Gastroesophageal sphincter (tissue), 4 donors: ENCODE measurements at places on chromosomes 6 and 20. TPM values are rescaled to one million over a fixed set of nuclear protein-coding genes. Genes with fewer than 3 reads are reported as not detected.

Gene RRP36
- total RNA-seq, result 59.6 TPM

Gene TTI1
- 14.0 TPM for total RNA-seq

Gene SIGLEC1
- 10.1 TPM for total RNA-seq

GRCh38 chr6:20254295-20254694, 42.0 kb upstream of the MBOAT1 start:
- ATAC-seq, result no peak

Gene ZNF217
- total RNA-seq, result 16.3 TPM

DNA sequence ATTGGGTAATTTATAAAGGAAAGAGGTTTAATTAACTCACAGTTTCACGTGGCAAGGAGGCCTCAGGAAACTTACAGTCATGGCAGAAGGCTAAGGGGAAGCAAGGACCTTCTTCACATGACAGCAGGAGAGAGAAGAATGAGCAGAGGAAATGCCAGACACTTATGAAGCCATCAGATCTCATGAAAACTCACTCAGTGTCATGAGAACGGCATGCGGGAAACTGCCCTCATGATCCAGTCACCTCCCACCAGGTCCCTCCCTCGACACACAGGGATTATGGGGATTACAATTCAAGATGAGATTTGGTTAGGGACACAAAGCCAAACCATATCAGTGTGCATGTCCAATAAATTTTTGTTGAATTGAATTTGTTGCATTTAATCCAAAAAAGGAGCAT, 52.0 kb downstream of the ECT2L start:
- ATAC-seq, result no peak

GRCh38 chr6:86937219-86938079, at the start of gene HTR1E:
HTR1E (plus strand) TSS chr6:86937528; CDS start chr6:87015335, 77,807 bp downstream.
- ATAC-seq, result peak; percentile 81

Gene MUC22
- 0.62 TPM for total RNA-seq

DNA sequence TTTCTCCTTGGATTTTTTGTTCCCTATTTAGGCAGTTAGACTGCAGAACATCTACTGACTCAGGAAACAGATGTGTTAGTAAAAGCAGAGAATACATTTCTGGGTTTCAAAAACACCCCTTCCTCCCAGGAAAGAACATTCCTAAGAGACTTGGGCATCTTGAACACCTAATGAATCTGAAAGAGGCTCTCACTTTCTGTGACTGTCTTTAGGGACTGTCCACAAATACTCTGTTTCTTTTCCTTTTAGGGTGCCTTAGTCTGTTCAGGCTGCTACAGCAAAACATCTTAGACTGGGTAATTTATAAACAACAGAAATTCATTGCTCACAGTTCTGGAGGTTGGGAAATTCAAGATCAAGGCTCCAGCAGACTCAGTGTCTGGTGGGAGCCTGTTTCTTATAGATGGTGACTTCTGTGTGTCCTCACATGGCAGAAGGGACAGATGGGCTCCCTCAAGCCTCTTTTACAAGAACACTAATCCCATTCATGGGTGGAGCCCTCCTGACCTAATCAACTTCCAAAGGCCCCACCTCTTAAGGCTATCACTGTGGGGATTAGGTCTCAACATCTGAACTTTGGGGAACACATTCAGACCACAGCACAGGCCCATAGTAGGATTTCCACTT, 19.4 kb upstream of the CCN5 start:
- peak; percentile 65 for ATAC-seq

Gene TMEM200A
- total RNA-seq, result 0.64 TPM

Gene ZNF391
- total RNA-seq, result 2.7 TPM

- ATAC-seq, result no peak
Observed at GRCh38 chr6:32151863-32152768, at the start of gene PRRT1. PRRT1 (minus strand) TSS chr6:32151939; CDS start chr6:32151827, 112 bp downstream.

DNA sequence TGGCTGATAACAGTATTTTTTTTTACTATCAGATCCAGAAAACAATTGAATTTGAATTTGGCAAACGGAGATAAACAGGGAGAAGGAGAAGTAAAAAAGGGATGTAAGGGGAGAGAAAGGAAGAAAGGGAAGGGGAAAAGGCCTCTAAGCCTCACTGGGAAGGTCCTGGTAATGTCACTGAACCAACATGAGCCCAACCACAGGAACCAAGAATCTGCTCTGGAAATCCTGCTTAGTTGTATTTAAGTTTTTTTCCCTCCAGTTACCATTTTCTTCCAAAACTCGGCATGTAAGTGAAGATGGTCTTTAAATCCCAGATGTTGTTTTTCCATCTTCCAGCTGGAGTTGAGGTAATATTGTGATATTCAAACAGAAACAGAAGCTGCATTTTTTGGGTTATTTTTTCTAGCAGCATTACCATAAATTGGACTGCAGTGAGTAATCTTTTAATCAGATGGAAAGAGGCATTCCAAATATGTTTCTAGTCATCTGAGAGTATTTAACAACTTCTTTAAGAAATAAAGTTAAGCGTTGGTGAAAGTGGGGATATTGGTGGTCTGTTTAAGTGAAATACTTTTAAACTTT, 91.1 kb downstream of the TXNDC5 start:
- ATAC-seq, result no peak

GRCh38 chr20:18929800-18930199, 116.2 kb downstream of the SCP2D1 start:
- no peak for ATAC-seq

DNA sequence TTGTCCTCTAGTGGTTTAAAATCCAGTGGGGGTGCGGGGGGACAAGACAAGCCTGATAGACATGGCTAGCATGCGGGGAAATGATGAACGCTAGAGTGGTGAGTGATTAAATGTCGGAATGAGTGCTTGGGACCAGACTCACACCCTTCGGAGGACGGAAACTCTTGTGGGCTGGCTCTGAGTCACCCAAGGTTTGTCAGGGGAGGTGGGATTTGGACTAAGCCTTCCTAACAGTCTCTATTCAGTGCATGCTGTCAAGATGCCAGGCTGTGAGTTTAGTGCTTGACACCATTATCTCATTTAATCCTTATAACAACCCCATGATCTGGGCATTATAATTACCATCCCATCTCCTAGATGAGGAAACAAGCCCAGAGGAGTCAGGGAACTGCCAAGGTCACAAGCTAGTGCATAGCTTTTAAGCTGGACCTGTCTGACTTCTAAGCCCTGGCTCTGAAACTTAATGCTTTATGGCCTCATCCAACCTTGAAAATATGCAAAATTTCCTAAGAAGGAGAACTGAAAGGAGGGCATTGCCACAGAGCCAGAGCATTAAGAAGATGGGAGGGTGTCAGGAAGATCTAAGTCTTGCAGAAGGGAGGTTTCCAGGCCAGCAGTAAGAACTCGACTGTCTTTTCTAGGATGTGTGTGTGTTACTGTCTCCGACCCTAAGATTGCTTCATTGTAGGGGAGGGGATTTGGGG, 168.7 kb upstream of the LRFN2 start:
- no peak for ATAC-seq

- ATAC-seq, result no peak
Observed at GRCh38 chr20:62523473-62524203, 47.8 kb upstream of the GATA5 start.

- peak; percentile 44 for ATAC-seq
Observed at GRCh38 chr6:117483004-117483644, 650 bp downstream of the DCBLD1 start.

DNA sequence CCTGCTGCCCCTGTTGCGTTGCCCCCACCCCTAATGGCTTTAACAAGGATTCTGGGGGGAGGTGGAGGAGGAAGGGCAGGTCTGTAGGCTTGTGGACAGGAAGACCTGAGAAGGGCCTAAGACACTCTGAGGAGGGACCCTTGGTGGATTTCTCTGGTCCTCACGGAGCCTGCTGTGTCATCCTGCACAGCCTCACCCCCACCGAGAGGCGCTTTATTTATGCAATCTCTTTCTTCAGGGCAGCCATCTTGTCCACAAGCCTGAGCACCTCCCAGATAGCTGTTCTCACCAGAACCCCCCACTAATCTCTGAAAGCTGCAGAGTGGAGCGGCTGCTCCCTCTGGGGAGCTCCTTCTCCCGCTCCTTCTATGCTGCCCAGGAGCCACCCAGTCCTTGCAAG, 59.3 kb upstream of the MLN start:
- ATAC-seq, result no peak

DNA sequence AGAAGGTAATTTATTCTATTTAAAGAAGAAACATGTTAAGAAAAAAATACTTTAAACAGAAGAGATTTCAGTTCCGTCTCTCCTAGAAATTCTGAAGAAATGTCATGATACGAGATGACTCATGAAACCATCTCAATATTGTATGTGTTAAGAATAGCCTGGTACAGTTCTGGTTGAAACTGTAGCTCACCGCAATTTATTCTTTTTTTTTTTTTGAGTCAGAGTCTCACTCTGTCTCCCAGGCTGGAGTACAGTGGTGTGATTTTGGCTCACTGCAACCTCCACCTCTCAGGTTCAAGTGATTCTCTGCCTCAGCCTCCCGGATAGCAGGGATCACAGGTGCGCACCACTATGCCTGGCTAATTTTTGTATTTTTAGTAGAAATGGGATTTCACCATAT, 103.3 kb downstream of the ARHGAP18 start:
- ATAC-seq, result no peak

DNA sequence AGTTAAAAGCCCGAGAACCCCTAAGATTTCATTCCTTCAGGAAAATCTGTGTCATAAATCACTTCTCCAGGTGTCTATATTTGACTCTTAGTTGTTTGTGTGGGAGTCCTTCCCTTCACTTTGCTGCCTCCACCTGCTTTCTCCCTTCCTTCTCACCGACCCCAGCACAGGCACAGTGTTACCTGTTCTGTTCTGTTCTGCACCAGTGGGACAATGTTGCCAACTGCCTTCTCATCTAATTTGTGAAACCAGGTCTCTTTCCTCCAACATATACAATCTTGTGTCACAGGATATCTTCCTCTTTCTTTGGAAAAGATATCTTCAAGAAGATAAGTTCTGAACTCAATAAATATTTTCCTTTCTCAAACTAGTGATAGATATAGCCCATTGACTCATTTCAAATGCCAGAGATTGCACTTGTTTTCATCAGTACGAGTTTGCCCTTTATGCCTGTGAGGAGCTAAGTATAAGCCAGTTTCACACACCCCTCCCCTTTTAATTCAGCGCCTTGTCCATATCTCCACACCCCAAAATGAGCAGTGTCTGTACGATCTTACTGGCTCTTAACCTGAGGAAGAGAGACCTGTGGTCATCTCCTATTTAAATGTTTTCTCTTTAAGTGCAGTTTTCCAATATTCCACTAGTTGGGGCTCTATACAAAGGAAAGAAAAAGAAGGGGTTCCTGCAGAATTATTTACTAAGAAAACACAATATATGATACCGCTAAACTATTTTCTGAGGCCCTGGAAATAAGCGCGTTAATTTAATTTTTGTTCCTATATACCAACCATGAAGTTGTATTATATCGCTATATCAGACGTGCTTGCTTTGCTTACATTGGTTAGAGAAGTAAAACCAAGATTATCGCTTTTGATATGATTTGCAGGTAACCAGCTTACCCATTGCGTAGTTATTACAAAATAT, 81.6 kb upstream of the PREP start:
- ATAC-seq, result no peak

- no peak for ATAC-seq
Observed at GRCh38 chr20:43691928-43692524, 25.1 kb downstream of the MYBL2 start.

Gene ELMO2
- 58.4 TPM for total RNA-seq

- ATAC-seq, result no peak
Observed at GRCh38 chr6:53922539-53922981, 127.8 kb downstream of the LRRC1 start.

- peak; percentile 60 for ATAC-seq
Observed at GRCh38 chr6:158042245-158042798, 60.7 kb downstream of the SYNJ2 start.

Gene NXT1
- total RNA-seq, result 21.3 TPM

GRCh38 chr6:115362234-115362633, 698.5 kb downstream of the FRK start:
- no peak for ATAC-seq

DNA sequence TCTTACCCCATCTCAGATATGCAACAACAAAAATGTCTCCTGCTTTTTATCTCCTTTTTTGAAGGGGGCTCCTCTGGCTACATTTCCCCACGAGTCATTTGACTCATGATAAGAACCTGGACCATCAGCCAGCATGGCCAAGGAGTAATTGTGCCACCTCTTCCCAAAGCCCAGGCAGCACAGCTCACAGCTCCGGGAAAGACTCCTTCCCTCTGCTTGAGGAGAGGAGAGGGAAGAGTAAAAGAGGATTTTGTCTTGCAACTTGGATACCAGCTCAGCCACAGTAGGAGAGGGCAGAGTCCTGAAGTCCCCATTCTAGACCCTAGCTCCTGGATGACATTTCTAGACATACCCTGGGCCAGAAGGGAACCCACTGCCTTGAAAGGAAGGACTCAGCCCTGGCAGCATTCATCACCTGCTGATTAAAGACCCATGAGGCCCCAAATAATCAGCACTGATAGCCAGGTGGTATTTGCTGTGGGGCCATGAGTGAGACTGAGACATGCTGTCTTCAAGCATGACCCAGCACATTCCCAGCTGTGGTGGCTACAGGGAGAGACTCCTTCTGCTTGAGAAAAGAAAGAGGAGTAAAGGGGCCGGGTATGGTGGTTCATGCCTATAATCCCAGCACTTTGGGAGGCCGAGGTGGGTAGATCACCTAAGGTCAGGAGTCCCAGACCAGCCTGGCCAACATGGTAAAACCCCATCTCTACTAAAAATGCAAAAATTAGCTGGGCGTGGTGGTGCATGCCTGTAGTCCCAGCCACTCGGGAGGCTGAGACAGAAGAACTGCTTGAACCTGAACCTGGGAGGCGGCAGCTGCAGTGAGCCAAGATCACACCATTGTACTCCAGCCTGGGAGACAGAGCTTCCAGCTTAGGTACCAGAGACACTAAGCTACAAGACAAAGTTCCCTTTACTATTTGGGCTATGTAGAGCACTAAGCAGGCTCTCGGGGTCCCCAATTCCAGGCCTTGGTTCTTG, 28.1 kb downstream of the NCOA6 start:
- no peak for ATAC-seq

DNA sequence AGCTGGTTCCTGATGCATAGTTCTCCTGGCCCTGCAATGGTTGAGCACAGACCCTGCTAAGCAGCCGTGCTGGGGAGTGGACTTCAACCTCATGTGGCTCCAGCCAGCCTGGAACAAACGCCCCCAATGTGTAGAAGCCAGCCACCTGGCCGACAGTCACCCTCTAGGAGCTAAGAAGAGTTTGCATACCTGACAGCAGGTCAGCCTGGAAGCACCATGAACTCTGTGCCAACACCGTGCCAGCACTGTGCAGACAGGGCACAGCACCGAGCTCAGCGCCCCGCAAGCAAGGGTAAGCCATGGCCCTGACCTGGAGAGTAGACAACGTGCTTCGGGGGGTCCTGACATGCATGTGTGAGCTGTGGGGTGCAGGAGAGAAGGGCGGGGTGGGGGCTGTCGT, 356.3 kb downstream of the ZFAND3 start:
- ATAC-seq, result no peak
